Muscle of arm (tissue), 14 donors: ENCODE measurements at places on chromosomes 13 and 19. TPM values are rescaled to one million over a fixed set of nuclear protein-coding genes. Genes with fewer than 3 reads are reported as not detected.

- peak; percentile 79 for DNase-seq
Measured at GRCh38 chr13:109700176-109700575, 86.2 kb downstream of the IRS2 start.

GRCh38 chr13:50085063-50085462 lies 69.8 kb downstream of the KCNRG start:
- peak; percentile 64 for DNase-seq

The STAP2 gene
- 3.7 TPM for polyA plus RNA-seq

GRCh38 chr13:100674572-100674871 lies at the start of gene TMTC4:
Gene TMTC4, minus strand, starts transcription at chr13:100674795. Its CDS starts 4,433 bp downstream, at chr13:100670362.
- DNase-seq: no peak

The SIGLEC7 gene
- polyA plus RNA-seq: 1.8 TPM

GRCh38 chr13:31119966-31120700 lies 41.6 kb downstream of the HSPH1 start:
- no peak for DNase-seq

DNA sequence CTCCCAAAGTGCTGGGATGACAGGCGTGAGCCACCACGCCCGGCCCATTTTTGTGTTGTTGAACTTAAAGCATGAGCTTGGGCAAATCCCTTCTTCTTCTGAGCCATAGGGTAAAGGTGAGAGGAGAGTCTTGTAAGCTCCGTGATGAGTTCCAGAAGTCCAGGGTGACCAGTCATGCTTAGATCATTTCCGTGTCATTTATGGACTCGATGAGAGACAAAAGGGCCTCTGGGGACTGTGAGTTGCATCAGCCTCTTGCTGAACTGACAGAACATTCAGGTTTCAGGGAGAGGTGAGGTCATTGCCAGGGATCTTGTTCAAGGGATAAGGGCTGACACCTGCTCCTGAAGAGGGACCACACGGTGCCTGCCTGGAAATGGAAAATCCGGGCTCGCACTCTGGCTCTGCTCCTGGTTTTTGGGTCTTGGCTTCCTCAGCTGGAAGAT lies 53.6 kb downstream of the GADD45B start:
- no peak for DNase-seq

DNA sequence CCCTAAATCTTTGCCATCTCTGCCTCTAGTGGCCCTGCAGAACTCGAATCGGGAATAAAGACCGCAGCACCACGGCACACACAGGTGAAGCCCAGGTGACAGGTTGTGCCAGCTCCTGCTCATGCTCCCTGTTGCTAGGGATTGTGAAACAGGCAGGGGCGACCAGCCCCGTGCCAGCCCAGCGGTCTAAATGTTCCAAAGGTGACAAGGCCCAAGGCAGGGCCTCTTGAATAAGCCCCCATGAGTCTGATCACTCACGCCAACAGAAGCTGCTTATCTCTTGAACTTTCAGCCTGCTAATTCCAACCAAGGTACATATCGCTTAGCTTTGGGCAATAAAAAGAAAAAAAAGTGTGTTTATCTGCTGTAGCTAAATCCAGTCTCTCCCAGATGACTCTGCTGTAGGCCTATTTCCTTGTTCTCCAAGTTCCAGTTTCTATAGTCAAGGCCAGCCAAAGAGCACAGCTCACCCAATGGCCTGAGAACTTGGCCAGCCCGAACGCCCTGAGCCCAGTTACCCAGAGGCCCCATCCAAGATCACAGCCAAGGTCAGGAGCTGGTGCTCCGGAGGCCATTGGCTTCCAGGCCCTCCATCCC lies 191.1 kb upstream of the GPR12 start:
- DNase-seq: no peak

The VSTM1 gene
- not detected for polyA plus RNA-seq

GRCh38 chr19:20209051-20209450 lies 42.0 kb downstream of the ZNF486 start:
- no peak for DNase-seq

DNA sequence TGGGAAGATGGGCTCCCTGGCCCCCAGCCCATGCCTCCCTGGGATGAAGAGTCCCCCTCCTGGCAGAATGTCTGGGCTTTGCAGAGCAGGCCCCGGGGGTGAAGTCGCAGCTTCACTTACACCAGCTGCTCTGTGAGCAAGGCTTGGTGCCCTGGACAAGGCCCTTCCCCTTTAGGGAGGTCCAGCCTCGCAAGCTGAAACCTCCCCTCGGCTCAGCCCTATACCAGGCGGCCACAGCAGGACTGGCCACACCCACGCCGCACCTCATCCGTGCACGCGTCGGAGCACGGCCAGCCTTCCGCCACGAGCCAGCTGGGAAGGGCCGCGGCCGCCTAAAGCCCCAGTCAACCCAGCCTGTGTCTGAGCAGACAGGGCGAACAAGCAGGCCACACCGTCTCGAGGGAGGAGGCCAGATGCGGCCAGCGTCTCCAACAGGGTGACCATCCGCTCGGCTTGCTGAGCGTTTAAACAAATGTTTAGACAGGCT lies 83.2 kb upstream of the MCF2L start:
- peak; percentile 77 for DNase-seq

The TMEM255B gene
- 4.8 TPM for polyA plus RNA-seq

DNA sequence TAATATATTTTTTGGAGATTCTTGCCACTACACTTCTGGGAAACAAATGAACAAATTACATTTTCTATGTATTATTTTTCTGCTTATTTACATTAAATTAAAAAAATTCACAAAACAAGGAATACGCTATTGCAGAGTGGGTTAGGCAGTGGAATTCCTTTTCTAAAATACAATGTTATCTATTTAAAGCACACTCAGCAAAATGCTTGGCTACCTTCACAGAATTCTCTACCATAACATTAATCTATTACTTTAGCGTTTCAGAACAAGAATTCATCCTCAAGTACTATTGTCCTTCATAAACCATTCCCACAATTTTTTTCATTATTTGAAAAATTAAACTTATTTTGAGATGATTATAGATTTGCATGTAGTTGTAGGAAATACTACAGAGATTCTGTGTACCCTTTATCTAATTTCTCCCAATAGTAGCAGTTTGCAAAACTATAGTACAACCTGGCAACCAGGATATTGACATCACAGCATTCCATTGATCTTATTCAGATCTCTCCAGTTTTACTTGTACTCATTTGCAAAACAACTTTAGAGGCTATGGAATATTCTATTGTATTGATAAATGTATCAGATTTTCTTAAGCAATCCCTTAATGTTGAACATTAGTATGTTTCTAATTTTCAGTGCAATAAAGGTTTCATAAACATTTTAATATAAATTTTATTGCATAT lies 120.9 kb downstream of the DLEU7 start:
- DNase-seq: no peak

The ADAMTS10 gene
- polyA plus RNA-seq: 21.3 TPM

GRCh38 chr13:68417801-68418200 lies 1187.7 kb upstream of the PCDH9 start:
- DNase-seq: no peak

The C5AR1 gene
- 1.9 TPM for polyA plus RNA-seq

The NLRP7 gene
- not detected for polyA plus RNA-seq

DNA sequence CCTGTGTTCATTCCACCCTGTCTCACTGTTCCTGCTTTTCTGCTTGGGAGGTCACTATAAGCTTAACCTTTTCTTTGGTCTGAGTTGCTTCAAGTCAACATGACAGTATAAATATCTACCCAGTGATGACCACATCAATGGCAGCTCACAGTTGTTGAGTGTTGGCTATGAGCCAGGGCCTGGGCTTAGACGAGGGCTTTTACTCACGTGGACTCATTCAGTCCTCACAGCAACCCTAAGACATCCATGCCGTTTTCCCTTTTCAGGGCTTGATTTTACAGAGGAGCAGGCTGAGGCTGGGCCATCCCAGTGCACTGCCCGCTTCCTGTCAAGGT lies 10.2 kb upstream of the CCDC97 start:
- peak; percentile 56 for DNase-seq

GRCh38 chr19:35908973-35909683 lies 1.0 kb upstream of the TYROBP start:
- no peak for DNase-seq
